Neuronal stem cell (in vitro differentiated cells): ENCODE measurements at places on chromosomes 7 and 10.

DNA sequence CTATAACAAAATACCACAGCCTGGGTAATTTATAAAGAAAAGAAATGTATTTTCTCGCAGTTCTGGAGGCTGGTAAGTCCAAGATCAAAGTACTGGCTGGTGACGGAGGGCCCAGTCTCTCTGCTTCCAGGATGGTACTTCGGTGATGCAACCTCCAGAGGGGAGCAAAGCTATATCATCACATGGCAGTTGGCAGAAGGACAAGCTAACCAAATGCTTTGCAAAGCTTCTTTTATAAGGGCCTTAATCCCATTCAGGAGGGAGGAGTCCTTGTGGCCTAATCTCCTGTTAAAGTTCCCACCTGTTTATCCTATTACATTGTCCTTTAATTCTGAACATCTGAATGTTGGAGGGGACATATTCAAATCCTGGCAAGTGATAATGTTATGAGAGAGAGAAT lies 134.1 kb upstream of the SP4 start:
- DNase-seq = no peak

- no peak for DNase-seq
Observed at GRCh38 chr10:79093658-79094411, 25.1 kb downstream of the ZMIZ1 start.

DNA sequence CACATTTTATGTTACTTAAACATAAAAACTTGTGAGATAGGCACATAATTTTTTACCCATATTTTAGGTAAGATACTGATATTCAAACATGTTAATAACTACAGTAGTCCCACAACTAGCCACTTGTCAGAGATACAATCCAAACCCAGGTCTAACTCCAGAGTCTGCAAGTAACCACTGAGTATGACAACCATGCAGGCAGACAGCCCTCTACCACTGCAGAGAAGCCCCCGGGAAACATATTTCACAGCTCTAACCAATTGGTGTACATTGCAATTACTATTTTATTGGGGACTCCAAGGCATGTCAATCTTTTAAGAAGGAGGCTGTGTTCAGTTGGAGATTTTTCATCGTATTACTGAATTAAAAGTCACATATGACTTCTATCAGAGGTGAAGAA lies 107.2 kb upstream of the FAM133B start:
- DNase-seq = no peak

- no peak for DNase-seq
Observed at GRCh38 chr7:32219416-32219815, 149.2 kb upstream of the PDE1C start.

DNA sequence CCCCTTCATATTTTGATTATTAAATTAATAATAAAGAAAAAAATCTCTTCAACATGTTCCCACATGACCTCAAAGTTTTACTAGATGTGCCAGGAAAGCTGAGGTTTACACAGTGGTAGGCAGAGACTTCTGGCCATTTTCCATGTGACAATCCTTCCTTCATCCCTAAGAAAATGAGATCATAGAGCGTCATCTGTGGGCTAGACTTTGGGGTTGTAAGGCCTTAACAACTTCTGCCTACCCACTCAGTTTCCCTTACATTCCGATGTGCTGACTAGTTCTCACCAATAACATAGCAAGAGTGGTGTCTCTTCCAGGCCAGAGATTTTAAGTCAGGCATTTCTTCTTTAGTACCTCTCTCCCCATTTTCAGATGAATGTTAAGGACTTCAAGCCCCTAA lies 171.1 kb upstream of the PHF14 start:
- no peak for DNase-seq

GRCh38 chr7:33762151-33762910 lies 143.0 kb upstream of the BMPER start:
- DNase-seq = no peak

- DNase-seq = no peak
Observed at GRCh38 chr10:13740461-13740860, 153.7 kb downstream of the PRPF18 start.

GRCh38 chr7:7868572-7868899 lies 100.1 kb upstream of the GLCCI1 start:
- no peak for DNase-seq

DNA sequence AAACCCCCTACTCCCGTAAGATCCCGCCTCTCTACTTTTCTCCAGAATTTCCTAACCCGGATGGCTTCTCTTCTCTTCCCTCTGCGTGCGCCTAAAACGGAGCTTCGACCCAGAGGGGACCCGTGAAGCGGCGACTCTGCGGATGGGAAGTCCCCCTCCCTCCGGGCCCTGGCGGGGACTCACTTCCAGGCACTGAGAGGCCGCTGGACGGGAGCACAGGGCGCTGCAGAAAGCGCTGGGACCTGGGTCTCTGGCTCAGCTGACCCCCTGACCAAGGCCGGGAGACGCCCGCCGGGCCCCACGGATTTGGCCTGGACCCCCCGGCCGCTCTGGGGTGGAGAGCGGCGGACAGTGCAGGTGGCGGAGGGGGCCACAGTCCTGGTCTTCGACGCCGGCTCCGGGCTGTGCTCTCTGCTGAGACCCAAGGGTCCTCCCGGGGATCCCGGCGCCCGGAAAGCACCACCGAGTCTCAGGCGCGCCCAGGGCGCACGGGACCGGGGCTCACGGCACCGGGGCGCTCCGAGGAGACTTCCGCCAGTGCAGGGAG lies 688 bp upstream of the FOXL3 start:
- no peak for DNase-seq

DNA sequence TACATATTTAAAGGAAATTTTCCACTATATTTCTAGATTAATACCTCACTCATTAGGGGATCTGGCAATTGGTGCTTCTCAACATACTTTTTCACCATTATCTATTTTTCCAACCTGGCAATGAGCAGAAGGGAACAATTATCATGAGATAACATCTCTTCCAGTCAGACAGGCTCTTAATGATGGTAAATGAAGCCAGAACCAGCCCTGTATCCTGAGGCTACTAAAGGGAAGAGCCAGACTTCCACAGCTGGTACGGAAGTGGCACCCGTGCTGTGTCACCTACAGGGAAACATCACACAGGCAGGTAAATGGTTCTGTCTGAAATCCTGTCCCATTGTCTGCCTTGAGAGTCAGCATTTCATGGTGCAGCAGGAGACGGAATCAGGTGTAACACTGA lies 75.9 kb downstream of the ELMO1 start:
- DNase-seq = no peak

- no peak for DNase-seq
Observed at GRCh38 chr10:66746711-66747110, 179.1 kb upstream of the LRRTM3 start.

DNA sequence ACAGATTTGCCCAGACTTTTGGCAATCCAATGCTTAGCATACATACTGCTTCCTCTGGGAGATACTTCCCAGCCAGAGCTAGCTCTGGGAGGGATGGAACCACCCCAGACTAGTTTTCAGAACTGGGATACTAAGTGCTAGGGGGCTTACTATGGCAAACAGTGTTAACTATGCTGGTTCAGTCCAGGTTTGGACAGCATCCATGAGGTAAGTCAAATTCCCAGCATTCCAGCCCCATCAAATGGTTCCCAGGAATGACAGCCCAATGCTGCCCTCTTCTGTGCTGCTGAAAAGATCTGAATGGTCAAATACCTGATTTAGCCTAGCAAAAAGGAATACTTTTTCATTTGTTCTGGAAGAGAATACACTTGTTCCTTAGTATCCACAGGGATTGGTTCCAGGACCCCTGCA lies 141.7 kb upstream of the CCDC6 start:
- peak; percentile 47 for DNase-seq

GRCh38 chr7:150755473-150756099 lies 18.4 kb downstream of the GIMAP5 start:
- DNase-seq = no peak

- DNase-seq = no peak
Observed at GRCh38 chr10:61343796-61344195, 109.4 kb downstream of the TMEM26 start.

DNA sequence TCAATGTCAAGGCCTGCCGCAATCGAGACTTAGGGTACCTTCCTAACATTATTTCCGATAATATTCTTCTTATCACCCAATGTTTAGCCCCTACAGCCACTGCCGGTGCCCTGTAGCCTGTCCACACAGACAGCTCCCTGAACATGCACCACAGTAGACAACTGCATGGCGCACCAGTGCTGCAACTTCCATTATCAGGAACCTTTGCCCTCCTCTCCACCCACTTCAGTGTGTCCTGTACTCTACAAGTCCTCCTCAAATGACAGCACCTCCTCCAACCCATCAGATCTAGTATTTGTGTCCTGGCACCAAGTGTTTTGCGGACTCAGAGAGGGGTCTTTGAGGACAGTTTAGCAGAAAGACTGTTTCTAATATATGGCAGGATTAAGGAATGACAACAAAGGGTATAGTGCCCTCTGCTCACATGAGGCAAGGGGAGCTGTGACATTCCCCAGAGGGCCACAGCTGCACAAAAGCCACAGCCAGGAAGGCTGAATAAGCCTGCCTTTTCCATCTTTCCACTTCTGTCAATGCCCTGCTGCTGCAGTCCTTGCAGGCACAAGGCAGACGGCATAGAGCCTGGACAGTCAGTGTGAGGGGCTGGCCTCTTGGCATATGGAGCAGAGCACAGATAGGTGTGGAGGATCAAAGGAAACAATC lies 335.4 kb downstream of the PARD3 start:
- DNase-seq = peak; percentile 8

DNA sequence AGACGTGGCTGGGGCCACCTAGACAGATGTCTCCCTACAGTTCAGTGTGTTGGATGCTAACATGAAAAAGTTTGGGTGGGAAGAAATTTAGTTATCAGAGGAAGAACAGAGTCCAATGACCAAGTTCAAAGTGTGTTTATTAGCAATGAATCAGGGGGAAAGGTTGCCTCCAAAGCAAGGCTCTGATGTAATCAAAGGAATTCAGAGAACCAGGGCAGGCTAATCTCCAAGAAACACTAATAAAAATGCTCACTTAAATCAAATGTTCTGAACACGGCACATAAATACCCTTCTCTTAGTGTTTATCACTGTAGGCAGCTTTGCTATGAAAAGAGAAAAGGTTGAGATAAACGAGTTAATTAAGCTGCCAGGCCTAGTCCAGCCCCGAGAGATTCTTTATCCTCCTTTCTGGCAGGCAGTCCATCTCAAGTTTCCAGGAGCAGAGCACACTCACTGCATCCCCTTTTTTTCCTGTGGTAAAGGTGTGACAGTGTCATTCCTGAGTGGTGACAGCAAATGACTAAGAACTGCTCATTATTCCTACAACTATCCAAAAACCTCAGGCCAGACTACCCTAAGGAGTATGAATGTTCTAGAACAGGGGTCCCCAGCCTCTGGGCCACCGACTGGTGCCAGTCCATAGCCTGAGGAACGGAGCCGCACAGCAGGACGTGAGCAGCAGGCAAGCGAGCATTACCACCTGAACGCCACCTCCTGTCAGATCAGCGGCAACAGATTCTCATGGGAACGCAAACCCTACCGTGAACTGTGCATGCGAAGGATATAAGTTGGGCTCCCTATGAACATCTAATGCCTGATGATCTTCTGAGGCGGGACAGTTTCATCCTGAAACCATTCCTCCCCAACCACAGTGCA lies 66.9 kb upstream of the FHIP2A start:
- no peak for DNase-seq

GRCh38 chr7:134364619-134365037 lies 47.9 kb upstream of the SLC35B4 start:
- DNase-seq = no peak

DNA sequence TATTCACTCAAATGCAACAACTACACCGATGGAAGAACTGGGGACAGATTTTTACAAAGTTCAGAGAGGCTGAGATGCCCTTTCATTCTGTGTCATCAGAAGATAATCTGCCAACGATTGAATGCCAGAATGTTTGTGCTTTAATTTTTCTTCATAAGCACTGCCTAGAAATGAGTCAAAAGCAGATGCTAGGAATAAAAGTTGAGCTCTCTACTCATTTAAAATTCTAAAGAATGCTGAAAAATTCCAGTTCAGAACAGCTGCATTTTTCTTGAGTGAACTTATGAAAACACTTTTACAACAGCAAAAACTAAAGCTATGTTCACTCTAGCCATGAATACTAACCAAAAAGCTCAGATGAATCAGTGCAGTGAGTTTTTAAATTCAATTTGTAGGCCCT lies 22.3 kb upstream of the FAM133B start:
- no peak for DNase-seq

DNA sequence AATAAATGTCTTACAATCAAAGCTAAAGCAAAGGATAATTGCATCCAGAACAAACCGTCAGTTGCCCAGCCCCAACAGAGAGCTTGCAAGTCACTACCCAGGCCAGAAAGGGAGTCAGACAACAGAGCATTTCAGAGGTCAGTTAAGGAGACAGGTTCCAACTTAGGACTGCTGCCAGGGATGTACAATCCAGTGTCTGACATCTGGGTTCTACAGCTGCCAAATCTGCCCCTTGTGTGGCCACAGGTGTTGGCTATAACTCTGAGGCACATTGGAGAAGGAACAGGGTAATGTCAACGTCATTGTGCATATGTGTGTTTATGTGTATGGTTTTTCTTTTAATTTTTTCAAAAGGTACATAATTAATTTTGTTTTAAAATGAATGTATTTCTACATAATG lies 85.2 kb upstream of the GLCCI1 start:
- DNase-seq = no peak

DNA sequence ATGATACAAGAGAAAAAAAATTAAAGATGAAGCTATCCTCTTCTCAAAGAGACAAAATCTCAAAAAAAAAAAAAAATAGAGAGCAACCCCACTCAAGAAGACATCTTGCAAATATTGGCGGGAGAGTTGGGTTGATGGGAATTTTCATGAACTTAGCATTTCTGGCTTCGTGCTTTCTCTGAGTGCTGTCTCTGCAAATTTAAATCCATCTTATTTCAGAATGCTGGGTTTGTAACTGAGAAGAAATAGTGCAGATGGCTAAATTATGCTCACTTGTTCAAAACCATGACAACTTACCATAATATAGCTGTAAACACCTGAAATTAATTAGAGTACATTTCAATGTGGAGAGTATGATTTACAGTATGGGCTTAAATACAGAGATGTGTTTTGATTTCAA lies 484.8 kb upstream of the CELF2 start:
- no peak for DNase-seq
